ENCODE measurements at places on chromosomes 13 and 19.

- DNase-seq: peak; percentile 55
Measured at GRCh38 chr19:33241530-33242101, 16.0 kb upstream of the SLC7A10 start.

DNA sequence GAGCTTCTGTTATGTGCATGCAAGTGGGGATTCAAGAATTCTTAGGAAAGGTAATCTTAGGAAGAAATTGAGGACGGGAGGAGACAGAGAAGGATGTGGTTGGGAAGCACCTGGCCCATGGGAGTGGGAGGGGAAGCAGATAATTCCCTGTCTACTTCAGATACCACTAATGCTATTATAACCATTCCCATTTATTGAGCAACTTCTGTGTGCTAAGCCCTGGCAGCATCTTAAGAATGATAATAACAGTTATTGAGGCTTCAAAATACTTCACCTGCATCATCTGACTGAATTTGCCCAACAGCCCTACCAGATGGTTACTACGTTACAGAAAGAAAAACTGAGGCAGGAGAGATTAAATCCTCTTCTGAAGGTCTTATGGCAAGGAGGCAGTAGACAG is 1.4 kb downstream of the EPS8L1 start:
- no peak for DNase-seq

GRCh38 chr13:38883783-38884182 is 106.8 kb downstream of the STOML3 start:
- DNase-seq: peak; percentile 18

DNA sequence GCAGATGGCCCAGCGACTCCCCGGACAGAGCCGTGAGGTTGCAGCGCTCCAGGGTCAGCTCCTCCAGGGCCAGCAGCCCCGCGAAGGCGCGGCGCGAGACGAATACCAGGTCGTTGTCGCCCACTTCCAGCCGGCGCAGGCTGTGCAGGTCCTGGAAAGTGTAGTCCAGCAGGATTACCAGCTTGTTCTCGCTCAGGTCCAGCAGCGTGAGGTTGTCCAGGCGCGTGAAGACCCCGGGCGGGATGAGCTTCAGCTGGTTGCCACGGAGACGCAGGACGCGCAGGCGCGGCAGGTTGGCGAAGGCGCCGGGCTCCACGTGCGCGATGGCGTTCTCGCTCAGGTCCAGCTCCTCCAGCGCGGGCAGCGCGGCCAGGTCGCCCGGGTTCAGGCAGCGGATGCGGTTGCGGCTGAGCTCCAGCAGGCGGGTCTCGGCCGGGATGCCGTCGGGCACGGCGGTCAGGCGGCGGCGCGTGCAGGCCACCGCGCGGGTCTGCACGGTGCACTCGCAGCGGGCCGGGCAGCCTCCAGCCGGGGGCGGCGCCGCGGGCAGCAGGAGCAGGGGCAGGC is 9.3 kb upstream of the PEAK3 start:
- peak; percentile 92 for DNase-seq

DNA sequence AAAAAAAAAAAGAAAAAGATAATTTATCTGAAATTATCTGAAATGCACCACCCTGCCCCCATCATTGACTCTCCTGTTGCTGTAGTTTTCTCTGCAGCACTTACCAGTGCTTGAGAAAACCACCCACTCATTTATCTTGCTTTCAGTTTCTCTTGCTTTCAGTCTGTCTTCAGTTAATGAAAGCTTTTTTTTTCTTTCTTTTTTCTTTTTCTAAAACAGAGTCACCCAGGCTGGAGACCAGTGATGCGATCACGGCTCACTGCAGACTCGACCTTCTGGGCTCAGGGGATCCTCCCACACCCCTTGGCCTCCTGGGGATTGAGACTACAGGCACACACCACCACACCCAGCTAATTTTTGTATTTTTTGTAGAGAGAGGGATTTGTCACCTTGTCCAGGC is 4.3 kb upstream of the ACP5 start:
- no peak for DNase-seq

DNA sequence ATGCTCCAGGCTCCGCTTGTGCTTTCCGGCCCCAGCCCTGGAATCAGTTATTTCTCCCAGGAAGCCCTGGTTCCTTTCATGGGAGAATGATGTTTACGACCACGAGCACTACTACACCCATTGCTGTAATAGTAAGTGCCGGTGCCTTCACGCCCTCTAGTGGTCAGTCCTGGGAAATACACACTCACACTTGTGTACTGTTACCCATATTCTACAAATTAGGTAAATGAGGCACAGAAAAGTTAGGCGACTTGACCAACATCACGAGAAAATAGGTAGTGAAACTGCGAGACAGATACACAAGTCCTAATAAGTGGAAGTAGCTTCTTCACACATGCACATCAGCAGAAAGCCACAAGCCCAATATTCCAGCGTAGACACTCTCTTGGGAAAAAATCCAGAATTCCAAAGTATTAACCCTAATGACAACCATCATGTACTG is 21.7 kb downstream of the CEACAM21 start:
- DNase-seq: peak; percentile 60

DNA sequence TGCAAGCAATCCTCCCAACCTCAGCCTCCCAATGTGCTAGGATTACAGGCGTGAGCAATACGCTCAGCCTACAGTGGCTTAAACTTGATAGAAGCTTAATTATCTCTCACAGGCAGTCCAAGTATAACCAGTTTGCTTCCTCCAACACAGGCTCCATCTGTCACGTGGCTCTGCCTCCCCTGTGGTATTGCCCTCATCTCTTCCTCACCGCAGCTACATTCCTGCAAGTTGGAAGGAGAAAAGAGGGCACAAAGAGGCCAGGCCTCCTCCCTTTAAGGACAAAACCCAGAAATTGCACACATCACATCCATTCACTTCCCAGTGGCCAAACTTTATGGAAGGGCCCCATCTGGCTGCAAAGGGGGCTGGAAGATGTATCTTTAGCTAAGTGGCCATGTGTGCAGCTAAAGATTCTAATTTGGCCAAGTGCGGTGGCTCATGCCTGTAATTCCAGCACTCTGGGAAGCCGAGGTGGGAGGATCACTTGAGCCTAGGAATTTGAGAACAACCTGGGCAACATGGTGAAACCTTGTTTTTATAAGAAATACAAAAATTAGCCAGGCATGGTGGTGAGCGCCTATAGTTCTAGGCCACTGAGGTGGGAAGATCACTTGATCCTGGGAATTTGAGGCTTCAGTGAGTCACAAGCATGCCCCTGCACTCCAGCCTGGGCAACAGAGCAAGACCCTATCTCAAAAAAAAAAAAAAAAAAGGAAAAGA is 3.1 kb upstream of the SDHAF1 start:
- no peak for DNase-seq

- peak; percentile 20 for DNase-seq
Measured at GRCh38 chr19:10270180-10270615, 722 bp upstream of the ICAM1 start.

DNA sequence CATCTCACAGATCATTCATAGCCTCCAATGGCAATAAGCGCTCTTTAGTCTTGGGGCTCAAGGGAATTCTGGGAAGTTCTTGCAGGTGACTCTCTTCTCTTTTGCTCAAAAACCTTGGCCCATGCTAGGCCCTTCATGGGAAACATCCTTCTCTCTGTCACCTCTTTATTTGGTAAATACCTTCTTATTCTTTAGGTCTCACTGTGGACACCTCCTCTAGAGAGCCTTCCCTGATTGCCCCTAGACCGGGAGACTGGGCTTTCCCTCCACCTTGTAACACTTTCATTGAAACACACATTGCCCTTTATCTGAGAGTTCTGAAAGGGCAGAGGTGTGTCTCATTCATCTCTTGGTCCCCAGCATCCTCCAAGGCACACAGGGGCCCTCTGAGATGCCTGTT is 1.9 kb downstream of the C19orf81 start:
- DNase-seq: no peak
